ENCODE measurements at places on chromosomes 13 and 19.
A peak's percentile ranks its signal among the peaks of the same experiment; 100 is the strongest.

DNA sequence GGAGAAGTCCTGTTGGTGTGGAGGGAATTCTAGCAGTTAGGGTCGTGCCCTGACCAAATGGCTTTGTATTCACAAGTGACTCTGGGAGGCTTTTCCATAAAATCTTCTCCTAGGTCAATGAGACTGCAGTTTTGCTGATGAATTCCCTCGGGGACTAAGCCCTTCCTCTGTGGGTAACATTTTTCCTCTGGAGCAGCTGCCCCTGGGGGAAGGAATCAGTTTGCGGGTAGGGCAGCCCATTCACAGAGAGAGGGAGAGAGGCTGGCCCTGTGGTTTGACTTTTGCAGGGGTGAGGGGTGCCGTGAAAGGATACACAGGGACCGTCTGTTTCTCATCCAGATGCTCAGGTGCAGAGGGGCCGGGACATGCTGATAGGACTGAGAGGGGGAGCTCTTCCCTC is 67.3 kb downstream of the ERICH6B start:
- DNase-seq = no peak

DNA sequence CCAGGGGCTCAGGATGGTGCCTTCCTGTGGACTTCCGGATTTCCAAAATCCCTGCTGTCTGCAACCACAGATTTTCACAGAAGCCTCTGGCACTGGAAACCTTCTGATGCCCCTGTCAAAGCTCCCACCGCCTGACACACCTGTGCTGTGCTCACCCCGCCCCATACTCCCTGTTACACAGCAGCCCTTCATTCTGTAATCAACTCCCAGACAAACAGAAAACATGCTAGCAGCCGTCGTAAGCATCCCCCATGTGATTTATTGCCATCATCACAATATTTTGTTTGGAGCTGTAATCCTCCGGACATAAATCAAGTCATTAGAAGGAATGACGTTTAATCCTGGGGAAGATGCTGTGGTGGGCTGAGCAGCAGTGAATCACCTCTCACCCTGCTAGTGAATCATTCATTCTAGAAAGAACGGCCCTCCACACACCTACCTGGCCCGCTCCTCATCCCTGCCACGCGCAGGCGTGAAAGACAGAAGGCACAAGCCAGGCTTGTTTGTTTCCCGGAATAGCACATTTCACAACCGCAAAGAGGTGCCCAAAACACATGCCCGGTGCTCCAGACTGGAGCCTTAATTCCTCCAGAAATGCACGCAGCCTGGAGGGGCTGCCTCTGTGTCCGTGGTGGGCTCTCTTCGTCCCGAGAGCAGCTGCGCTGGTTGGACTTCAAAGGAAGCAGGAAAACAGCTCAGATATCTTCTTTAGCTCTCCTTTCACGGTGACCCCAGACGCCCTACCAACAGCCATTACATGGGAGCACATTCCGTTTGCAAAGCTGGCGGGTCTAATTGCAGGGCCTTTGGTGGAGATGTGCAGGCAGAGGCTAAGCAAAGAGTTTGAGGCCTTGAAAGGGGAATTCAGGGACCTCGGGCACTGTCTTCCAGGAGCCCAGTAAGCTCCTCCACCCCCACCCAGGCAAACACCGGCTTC is 41.3 kb upstream of the KCTD15 start:
- no peak for DNase-seq

DNA sequence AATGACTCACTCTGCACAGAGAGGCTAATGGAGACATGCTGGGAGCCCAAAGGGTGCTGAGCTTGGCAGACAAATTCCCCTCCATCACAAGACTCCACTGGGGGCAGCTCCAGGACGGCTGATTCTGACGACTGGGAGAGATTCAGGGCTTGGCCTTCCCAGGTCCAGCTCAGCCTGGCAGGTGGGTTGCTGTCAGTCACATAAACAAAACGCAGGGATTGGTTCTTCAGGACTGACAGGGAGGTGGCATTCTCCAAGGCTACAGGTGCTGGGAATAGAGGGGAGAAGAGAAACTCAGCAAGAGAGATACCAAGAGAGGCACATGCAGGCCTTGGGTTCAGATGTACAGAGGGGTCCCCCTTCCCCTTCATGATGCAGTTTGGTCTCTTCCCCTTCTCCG is 10.7 kb upstream of the ZNF175 start:
- no peak for DNase-seq

DNA sequence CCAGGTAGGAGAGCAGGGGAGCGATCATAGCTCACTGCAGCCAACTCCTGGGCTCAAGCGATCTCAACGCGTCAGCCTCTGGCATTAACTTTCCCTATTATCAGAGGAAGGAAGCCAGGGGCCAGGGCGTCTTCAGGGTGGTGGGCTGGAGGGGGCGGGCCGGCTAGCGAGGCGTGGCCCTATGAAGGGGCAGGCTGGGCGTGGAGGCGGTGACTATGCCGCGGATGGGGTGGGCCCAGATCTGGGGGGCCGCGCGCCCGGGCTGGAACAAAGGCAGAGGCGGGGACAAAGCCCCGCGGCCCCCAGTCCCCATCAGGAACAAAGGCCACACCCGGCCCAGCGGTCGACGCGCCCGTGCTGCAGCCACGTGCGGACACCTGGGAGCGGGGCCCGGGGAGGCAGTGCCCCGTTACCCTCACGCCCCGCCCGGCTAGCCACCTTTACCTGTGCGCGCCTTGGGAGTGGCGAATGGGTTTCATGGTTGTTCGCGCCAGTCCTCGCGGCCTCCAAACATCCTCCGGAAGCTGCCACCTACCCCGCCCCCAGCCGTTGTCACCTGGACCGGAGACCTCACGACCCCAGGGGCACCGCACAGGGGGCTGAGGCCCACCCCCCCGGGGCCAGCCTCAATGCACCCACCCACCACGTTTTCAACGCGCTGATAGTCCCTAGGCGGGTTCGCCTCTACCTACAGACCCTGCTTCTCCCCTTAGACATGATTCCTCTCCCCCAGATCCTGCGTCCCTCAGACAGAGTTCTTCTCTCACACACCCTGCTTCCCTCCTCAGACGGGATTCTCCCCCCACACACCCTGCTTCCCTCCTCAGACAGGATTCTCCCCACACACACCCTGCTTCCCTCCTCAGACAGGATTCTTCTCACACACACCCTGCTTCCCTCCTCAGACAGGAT is 5.4 kb upstream of the TRIM28 start:
- peak; percentile 71 for DNase-seq

DNA sequence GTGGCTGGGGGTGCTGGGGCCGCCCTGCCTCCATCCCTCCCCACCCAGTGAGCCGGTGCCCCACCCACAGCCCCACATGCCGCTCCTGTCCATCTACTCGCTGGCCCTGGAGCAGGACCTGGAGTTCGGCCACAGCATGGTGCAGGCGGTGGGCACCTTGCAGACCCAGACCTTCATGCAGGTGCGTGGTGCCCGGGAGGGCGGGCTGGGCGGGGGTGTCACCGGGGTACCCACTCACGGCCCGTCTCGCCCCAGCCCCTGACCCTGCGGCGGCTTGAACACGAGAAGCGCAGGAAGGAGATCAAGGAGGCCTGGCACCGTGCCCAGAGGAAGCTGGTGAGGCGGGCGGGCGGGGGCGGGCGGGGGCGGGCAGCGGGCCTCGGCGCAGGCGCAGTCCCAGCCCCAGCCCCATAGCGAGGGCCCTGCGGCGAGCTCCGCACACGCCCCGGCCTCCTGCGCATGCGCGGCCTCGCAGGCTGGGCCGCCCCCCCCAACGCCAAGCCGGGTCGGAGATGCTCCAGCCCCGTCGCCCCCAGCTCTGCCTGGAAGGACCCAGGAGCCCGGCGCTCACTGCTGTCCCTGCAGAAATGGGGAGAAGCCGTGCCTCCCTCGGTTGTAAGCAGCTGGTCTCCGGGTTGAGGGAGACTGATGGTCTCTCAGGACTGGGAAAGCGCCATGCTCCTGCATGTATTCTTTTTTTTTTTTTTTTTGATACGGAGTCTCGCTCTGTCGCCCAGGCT is 7.7 kb downstream of the ARHGAP45 start:
- no peak for DNase-seq

All from neuronal stem cell (in vitro differentiated cells).